Activated T-cell treated with anti-CD3 and anti-CD28 coated beads for 24 hours (primary cell): ENCODE measurements at places on chromosomes 1 and 21.

GRCh38 chr1:56576880-56577405 lies 2.4 kb downstream of the PLPP3 start:
- DNase-seq: no peak

DNA sequence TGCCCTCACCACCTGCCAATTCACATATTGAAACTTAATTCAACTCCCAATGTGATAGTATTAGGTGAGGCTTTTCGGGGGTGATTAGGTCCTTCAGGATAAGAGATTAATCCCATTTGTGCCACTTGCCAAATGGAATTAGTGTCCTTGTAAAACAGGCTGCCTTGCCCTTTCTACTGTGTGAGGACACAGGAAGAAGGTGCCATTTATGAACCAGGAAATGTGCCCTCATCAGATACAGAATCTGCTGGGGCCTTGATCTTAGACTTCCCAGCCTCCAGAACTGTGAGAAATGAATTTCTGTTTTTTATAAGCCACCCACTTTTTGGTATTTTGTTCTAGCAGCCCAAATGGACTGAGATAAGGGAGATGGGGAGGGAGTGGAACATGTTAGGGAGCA lies 39.1 kb upstream of the AGL start:
- no peak for DNase-seq

DNA sequence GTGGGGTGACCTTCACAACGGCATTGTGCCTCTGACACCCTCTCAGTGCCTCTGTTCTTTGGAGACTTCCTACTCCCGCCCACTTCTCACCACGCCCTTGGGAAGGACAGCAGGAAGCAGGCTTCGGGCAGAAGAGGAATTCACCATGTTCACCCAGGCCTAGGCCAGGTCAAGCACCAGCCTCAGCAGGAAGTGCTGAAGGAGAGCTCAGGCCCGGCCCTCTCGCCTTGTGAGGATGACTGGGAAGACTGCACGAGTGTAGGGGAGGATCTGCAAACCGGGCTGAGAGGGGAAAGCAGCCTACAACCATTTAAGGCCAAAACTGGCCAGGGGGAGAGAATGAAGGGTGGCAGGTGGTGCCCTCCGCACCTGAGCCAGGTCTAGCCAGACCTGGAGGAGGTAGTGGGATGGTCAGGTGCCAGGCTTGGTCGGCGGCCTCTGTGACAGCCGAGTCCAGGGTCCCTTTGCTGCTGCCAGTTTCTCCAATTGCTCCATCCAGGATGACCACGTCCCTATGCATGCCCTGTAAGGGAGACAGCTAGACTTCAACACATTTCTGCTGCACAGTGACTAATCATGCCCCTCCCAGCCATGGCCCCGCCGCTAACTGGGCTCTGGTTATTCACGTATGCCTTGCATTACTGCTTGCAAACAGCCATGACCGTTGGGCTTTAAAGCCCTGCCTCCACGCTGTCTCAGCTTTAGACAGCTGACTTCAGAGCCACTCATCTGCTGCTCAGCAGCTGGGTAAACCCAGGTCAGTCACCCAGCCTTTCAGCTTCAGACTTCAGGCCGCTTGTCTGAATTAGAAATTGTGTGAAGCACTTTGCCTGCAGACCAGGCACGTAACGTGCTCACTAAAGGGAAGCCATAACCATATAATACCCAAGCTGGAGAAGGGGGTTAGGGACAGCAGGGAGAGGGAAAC lies 8.9 kb downstream of the MRTO4 start:
- no peak for DNase-seq

GRCh38 chr1:205662791-205663190 lies 17.5 kb downstream of the SLC45A3 start:
- DNase-seq: no peak

GRCh38 chr1:200938955-200939354 lies 44.3 kb downstream of the INAVA start:
- no peak for DNase-seq

GRCh38 chr1:59367301-59368007 lies 70.6 kb downstream of the FGGY start:
- no peak for DNase-seq

- no peak for DNase-seq
These were observed 508.8 kb upstream of the ZP4 start for GRCh38 chr1:238399558-238399957.

GRCh38 chr1:23159963-23160877 lies 8.4 kb downstream of the LUZP1 start:
- DNase-seq: no peak

- DNase-seq: peak; percentile 11
These were observed 22.4 kb downstream of the ARMH1 start for GRCh38 chr1:44696789-44697345.
